Kidney epithelial cell (primary cell): ENCODE measurements at places on chromosomes 11 and 22. TPM values are rescaled to one million over a fixed set of nuclear protein-coding genes. Genes with fewer than 3 reads are reported as not detected.

The DKK3 gene
- 164 and 204 TPM in 2 replicates for total RNA-seq

The MMP13 gene
- 0.13 TPM in 1 of 2 replicates, not detected in the other for total RNA-seq

The ACTN3 gene
- not detected in 2 replicates for total RNA-seq

- DNase-seq = no peak
These were observed 410.9 kb upstream of the B3GAT1 start for GRCh38 chr11:134822897-134823296.

DNA sequence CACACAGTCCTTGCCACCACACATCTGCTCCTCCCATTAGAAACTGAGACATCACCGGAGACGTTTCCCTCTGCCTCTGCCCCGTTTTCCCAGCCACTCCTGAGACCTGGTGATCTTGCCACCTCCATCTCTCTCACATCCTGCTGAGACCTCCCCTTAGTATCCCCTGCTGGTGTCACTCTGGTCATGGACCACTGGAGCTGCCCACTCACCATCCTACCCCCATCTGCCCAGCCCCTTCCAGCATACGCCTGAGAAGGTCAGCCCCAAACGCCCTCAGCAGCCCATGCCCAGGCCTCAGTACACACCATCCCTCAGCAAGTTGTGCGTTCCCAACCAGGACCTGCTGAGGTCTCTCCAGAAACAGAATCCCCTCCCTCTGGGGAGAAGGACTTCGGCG lies 64.3 kb downstream of the SHANK2 start:
- DNase-seq = no peak

- DNase-seq = no peak
These were observed 62.1 kb upstream of the CADM1 start for GRCh38 chr11:115566180-115566764.

The MS4A12 gene
- not detected in 2 replicates for total RNA-seq

- DNase-seq = no peak
These were observed 861 bp upstream of the LTBP3 start for GRCh38 chr11:65558930-65559509.

- DNase-seq = no peak
These were observed 76.0 kb downstream of the EIF3M start for GRCh38 chr11:32659672-32660071.

The SYT8 gene
- 0.17 TPM in 1 of 2 replicates, not detected in the other for total RNA-seq

DNA sequence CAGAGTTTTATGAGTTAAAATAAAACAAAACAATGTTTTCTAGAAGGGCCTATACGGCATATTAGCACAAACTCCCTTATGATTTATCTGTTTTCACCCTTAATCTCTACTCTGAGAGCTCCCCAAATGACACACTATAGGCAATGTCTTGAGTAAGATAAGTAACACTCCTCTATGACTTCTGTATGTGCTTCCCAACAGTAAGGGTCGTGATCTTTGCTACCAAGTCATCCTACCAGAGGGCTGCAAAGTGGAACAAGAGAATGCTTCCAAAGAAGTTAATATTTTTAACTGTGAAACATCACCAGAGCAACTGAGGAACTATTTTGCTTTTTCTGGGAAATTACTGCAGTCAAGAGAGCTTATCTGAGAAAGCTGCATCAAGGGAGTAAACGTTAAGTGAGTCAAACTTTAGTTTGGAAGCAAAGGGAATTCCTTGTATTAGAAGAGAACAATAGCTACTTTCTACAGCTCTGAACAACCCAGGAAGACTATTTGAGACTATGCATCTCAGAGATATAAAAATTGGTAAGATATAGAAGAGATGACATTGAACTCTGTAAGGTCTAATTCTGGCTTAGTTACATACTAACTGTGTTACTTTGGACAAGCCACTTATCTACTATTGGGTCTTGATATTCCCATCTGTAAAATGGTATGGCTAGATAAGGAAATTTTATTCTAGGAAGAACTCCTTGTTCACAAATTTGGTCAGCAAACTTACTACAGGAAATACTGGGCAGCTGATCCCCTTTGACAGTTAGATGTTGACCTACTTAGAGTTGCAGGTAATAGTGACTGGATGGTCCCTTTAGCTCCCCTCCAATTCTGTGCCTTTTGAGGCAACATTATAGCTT lies 43.7 kb upstream of the CCDC34 start:
- no peak for DNase-seq

The SOX6 gene
- 2.7 and 4.1 TPM in 2 replicates for total RNA-seq

The OR2AG2 gene
- 0.04 and 0.27 TPM in 2 replicates for total RNA-seq

The PYGM gene
- 0.17 and 0.27 TPM in 2 replicates for total RNA-seq

DNA sequence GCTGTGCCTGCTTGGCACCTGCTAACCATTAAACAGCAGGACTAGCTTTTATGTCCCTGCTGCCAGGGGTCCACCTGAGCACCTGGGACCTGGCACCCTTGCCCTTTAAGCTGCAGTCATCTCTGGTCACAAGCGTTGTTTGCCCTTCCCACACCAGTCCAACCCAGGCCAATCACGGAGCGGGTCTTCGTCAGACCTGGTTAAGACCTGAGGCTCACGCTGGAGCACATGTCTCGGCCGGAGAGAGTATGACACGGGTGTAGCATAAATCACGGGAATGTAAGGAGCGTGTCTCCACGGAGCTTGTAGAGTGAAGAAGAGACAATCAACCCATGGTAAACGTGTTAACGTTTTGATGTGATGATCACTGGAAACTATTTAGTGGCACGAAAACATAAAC lies 847.3 kb downstream of the BRD1 start:
- no peak for DNase-seq

DNA sequence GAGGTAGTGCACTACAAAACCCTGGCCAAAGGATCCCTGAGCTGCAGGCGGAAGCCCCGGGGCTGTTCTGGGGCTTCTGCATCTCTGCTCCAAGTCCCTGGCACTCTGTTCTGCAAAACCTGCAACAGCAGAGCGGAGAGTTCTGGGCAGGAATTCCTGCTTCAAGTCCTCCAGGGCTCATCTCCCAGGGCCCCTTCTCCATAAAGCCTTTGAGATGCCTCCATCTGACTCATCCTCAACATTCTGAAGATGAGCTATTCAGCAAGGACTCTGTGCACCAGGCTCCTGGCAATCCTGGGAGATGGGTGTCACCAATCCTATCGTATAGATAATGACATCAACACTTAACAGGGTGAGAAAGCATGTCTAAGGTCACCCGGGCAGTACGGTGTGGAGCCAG lies 19.3 kb downstream of the SYN3 start:
- no peak for DNase-seq

DNA sequence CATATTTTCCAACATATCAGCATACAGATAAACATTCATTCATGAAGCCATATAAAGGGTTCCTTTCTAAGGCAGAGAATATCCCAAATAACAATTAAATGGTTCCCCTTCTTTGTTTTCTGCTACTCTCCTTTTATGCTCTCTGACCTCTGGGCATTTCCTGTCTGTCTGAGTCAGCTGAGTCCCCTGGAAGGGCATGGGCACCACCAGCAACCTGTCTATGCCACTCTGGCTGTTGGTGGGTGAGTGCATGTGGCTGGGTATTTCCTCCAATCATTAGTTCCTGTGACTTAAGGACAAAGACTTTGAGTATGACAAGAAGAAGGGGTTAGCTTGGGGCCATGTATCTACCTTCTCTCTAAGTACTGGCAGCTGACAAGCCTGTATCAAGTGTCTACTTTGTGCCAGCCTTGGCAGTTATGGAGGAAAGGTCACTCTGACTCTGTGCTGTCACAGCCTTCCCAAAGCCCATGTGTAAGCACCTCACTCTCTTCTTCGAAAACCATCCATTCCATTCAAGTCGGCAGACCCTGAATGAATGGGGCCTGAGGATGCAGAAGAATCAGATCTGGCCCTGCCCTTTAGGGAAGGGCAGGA lies 86.3 kb upstream of the PHOX2A start:
- no peak for DNase-seq

GRCh38 chr11:27120211-27120610 lies 79.6 kb downstream of the BBOX1 start:
- no peak for DNase-seq

DNA sequence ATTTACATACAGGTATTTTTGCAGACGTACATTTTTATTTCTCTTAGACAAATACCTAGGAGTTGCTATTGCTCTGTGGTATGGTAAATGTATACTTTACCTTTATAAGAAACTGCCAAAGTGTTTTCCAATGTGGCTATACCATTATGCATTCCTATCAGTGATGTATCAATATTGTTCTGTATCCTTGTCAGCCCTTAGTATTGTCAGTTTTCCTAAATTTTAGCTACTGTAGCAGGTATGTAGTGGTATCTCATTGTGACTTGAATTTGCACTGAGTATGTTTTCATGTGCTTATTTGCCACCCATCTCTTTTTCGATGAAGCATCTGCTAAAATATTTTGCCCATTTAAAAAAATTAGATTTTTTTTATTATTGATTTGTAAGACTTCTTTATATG lies 37.0 kb downstream of the CLPB start:
- DNase-seq = no peak

The SCGB1D2 gene
- not detected in 2 replicates for total RNA-seq

The ATF4 gene
- 754 and 763 TPM in 2 replicates for total RNA-seq

DNA sequence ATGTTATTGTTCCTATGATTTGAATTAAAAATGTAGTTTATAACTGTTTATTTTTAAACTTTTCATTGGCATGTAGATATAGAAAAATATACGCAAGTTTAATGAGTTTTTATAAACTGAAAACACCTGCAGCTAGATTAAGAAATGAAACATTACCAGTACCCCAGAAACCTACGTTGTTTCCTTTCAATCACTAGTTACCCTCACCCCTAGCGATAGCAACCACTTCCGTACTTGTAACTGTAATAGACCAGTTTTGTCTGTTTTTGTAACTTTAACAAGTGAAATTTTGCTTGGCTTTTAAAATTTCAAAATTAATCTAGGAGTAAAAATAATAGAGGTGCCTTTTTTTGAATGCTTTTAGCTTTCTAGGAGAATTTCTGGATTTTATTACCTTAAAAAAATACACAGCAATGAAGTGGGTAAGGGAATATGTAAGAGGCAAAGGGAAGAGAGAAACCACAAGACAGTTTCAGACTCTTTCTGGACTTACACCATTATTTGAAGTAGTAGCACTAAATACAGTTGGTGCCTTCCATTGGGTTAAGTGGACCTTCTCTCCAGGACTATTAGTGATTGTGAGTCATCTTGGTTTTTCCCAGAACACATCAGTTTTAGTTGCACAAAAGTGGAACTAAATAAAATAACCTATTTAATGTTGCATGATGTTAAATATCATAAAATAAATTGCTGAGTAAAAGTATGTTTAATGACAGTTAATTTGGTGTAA lies 18.7 kb upstream of the NAT10 start:
- no peak for DNase-seq

DNA sequence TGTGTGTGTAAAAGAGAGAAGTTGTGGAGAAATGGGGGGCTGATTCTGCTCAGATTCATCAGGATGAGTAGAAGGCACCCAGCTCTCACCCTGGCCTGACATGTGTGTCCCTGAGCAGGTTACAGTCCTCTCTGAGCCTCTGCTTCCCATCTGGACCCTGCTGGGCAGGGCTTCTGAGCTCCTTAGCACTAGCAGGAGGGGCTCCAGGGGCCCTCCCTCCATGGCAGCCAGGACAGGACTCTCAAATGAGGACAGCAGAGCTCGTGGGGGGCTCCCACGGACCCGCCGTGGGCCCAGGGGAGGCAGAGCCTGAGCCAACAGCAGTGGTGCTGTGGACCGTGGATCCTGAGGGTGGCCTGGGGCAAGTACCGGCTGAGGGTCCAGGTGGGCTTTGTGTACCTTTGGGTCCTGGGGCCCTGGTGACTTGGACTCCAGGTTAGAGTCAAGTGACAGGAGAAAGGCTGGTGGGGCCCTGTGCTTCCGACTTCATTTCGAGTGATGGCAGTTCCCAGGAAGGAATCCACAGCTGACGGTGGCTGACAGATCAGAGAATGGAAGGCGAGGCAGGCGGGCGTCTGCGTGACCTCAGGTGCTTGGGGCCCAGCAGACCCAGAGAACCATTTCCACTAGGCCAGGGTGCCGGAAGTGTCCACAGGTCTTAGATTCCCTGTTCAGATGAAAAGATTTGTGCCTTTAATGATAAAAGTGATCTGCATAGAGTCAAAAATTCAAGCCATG lies 21.9 kb downstream of the NEAT1 start:
- DNase-seq = no peak

The EHF gene
- 45.8 and 47.3 TPM in 2 replicates for total RNA-seq

DNA sequence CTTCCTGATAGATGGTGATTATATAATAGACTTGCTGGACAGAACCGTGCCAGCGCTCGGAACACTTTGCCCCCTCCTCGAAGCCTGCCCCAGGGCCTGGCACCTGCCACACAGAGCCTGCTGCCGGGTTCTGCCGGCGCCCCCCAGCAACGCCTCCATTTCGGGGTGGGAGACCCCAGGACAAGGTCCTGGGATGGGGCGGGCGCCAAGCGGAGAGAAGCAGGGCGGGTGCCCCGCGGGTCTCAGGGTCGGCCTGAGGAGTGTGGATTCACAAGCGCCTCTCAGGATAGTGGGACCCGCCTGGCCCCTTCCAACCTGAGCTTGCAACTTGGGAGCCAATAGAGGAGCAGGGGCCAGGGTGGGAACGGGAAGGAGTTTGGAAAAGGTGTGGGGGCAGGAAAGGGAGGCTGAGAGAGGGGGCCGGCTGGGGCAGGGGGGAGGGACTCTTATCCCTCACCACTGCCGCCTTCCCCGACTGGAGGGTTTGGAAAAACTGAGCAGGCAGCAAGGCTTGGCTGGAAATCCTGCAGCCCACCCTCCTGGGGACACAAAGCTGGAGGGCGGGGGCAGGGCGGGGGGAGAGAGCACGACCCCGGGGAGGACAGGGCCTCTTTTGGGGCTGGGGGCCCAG lies 3.3 kb upstream of the BCL9L start:
- no peak for DNase-seq

DNA sequence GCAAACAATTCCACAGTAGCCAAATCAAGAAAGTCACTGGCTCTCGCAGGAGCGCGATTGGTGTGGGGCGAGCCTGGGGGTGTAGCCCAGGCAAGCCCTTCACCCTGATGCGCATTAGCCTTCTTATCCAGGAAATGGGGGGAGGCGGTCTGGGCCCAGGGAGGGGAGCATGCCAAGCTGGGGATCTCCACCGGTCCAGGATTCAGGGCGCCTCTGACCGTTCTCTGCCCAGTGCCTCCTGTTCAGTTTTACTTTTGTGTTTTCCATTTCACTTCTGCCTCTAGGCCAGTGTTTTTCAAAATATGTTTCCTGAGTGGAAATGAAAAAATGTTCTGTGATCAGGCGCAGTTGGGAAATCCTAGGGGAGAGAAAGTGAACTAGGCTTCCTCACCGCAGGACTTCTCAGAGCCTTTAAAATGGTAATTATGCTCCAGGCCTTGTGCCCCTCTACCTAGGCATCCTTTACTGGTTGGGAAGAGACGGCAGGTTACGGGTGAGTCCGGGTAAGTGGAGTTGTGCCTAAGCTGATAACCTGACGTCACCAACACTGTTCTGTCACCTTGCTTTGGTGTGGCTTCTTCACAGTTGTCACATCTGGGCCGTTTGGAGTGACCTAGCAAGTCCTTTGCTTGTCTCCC lies 18.4 kb downstream of the LRP5 start:
- DNase-seq = no peak

The DDX6 gene
- 77.4 and 104 TPM in 2 replicates for total RNA-seq
